ENCODE measurements at places on chromosomes 4 and X.

GRCh38 chr4:184007891-184008290 lies 102.8 kb downstream of the STOX2 start:
- no peak for DNase-seq

GRCh38 chrX:16643176-16643575 lies 6.8 kb upstream of the S100G start:
- no peak for DNase-seq

GRCh38 chr4:100016191-100016590 lies 66.1 kb upstream of the H2AZ1 start:
- DNase-seq: no peak

GRCh38 chr4:152494020-152494419 lies 41.9 kb downstream of the FBXW7 start:
- DNase-seq: no peak

DNA sequence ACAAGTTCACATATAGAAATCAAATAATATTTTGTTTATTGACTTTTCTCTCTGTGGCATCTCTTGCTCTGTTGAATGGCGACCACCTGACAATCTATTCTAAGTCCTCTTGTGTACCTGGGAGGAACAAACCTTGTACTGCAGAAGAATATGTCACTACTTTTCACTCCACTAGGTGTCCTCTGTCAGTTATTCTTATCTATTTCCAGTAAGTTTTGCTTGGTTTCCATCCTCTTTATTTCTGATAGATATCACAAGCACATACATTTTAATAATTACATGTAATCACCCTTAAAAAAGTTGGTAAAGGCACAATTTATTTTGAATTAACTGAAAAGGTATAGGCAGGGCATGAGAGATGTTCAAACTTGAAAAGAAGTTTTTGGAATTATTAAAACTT lies 238.4 kb downstream of the SNCA start:
- DNase-seq: peak; percentile 61

GRCh38 chr4:1463088-1463926 lies 57.1 kb upstream of the NKX1-1 start:
- peak; percentile 48 for DNase-seq
